ENCODE measurements at places on chromosomes 12 and 14.

DNA sequence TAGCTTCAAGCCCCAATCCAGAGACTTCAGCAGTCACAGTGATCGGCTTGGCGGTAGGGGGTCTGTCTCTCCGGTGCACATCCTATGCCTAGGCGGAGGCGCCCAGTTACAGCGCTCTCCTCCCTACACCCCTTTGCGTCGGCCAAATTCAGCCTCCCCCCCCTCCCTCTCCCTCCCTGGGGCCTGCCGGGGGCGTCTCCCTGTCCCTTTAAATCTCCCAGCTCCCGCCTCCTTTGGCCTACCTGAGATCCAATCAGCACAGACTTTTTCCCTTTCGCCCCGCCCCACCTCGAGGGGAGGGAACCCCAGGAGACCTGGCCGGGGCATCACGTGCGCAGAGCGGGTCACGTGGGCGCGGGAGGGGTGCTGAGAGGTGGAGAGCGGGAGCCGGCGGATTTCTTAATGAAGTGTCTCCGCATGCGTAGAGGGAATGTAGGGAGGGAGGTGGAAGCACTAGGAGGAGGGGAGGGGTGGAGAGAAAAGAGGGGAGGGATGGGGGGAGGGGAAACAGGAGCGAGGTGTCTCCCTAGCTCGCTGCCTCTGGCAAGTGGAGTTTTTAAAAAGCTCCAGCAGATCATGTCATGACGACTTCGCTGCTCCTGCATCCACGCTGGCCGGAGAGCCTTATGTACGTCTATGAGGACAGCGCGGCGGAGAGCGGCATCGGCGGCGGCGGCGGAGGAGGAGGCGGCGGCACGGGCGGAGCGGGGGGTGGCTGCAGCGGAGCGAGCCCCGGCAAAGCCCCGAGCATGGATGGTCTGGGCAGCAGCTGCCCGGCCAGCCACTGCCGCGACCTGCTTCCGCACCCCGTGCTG is at the start of gene HOXC13:
Gene HOXC13, plus strand, starts transcription at position 506 of the 815 bp plus-strand sequence. Its CDS starts 76 bp downstream, at position 582.
- peak; percentile 71 for DNase-seq

GRCh38 chr14:88559852-88560251 is 3.0 kb upstream of the ZC3H14 start:
- no peak for DNase-seq

GRCh38 chr12:102833687-102834441 is 83.2 kb downstream of the PAH start:
- DNase-seq = no peak

GRCh38 chr12:130787041-130787440 is 52.0 kb downstream of the STX2 start:
- no peak for DNase-seq

GRCh38 chr12:45388545-45388944 is 172.7 kb downstream of the ANO6 start:
- no peak for DNase-seq

- peak; percentile 49 for DNase-seq
Measured at GRCh38 chr12:132600048-132601032, 10.0 kb downstream of the LRCOL1 start.

GRCh38 chr14:97575677-97576076 is 778.5 kb downstream of the VRK1 start:
- no peak for DNase-seq

GRCh38 chr12:8698132-8698851 is 501 bp downstream of the RIMKLB start:
- peak; percentile 44 for DNase-seq

DNA sequence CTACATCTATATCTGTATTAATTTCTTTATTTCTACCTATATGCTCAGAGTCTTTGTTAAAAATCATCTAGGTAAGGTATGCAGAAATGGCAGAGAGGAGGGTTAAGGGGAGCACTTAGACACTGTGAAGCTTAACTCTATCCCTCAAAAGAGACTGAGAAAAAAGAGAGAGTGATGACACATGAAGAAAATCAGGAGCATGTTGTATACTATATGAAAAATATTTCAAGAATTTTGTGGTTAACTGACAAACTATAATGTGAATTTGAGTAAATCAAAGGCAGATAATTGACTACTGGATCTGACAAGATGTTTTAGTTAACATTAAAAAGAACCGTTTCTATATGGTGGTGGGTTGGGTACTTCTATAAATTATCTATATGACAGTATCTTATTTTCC is 1814.2 kb upstream of the SEL1L start:
- no peak for DNase-seq

- DNase-seq = no peak
Measured at GRCh38 chr12:131387281-131388163, 323.4 kb upstream of the SFSWAP start.

DNA sequence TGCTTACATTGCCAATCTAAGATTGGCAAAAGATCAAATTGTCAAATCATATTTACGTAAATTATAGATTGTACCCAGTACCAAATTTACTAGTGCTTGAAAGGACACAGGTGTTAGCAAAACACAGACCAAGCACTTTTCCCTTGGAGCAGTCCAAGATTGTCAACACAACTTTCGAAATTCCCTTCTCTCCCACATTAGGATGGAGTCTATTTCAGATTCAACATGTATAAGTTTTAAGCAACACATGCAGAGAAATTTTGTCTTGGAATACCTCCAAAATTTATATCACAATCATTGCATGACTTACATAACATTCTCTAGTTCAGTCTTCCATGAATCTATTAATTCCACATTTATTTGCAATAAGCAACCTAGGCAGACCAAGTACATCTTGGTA is 74.9 kb upstream of the SLCO1C1 start:
- DNase-seq = no peak

DNA sequence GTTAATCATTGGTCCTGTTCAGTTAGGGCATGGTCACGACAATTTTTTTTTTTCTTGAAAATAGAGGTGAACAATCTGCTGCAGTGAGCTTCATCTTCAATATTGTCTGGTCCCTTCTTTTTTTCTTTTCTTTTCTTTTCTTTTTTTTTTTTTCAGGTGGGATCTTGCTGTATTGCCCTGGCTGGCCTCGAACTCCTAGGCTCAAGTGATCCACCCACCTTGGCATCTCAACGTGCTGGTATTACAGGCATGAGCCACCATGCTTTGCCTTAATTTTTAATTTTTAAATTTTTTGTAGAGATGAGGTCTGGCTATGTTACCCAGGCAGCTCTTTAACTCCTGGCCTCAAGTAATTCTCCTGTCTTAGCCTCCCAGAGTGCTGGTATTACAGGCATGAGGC is 36.5 kb downstream of the MIPOL1 start:
- no peak for DNase-seq

DNA sequence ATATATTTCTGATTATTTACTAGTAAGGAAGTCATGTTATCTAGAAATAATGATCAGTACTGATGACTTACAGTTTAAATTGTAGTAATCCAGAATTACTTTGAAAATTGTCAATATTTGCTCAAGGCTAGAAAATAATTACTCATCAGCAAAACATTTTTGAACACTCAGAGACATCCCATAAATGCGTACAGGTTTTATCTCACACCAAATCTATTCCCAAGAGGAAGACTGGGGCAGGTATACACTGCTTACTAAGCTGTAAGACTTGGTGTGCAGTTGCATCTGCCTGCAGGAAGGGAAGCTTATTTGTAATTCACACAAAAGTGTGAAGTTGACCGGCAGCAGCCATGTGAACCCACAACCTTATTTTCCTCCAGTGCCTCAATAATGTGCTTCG is 146.4 kb downstream of the CCER1 start:
- no peak for DNase-seq

GRCh38 chr14:69719501-69719951 is 47.4 kb upstream of the SRSF5 start:
- no peak for DNase-seq

- no peak for DNase-seq
Measured at GRCh38 chr12:63753743-63754142, 26.0 kb upstream of the RXYLT1 start.

- DNase-seq = no peak
Measured at GRCh38 chr12:132525011-132525832, 35.3 kb downstream of the FBRSL1 start.

DNA sequence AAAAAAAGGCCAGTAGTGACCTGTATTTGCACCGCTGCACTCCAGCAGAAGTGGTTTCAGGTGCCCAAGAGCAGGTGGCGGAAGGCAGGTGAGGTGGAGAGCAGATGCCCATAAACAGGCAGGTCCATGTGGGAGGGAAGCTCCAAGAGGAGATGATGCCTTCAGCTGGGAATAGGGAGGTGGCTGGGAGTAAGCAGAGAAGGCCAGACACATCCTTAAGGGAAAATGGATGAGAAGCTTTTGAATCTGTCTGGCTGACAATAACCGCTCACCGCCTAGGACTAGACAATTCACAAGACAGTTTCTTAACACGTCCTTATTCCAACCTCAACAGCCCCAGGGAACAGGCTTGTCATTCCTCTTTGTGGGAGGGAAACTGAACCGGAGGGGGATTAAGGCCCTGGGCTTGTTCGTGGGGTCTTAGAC is 43.9 kb upstream of the PLEKHG6 start:
- no peak for DNase-seq

- no peak for DNase-seq
Measured at GRCh38 chr12:57372233-57372632, 58.6 kb downstream of the R3HDM2 start.

- no peak for DNase-seq
Measured at GRCh38 chr14:30114051-30114450, 186.4 kb upstream of the PRKD1 start.

- DNase-seq = no peak
Measured at GRCh38 chr12:3713483-3713882, 39.4 kb downstream of the CRACR2A start.

- DNase-seq = no peak
Measured at GRCh38 chr14:53472306-53472705, 319.2 kb upstream of the DDHD1 start.

DNA sequence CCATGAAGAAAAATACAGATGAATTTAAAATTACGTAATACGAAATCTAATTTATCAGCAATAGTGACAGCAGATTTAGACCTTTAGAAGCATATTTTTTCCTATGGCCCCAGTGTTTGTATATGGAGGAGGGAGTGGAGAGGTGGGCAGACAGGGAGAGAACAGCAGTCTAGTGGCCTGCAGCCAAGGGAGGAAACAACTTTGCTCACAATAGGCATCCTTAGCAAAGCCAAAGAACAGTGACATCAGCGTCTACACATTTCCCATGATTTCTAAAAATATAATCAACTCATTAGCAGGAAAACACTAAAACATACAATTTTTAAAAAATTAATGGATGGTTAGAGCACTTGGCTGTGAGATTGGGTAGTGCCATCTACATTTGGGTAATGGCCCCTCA is 622.6 kb upstream of the ATP2B1 start:
- DNase-seq = no peak

- DNase-seq = no peak
Measured at GRCh38 chr12:122753319-122753650, 661 bp downstream of the DENR start.

DNA sequence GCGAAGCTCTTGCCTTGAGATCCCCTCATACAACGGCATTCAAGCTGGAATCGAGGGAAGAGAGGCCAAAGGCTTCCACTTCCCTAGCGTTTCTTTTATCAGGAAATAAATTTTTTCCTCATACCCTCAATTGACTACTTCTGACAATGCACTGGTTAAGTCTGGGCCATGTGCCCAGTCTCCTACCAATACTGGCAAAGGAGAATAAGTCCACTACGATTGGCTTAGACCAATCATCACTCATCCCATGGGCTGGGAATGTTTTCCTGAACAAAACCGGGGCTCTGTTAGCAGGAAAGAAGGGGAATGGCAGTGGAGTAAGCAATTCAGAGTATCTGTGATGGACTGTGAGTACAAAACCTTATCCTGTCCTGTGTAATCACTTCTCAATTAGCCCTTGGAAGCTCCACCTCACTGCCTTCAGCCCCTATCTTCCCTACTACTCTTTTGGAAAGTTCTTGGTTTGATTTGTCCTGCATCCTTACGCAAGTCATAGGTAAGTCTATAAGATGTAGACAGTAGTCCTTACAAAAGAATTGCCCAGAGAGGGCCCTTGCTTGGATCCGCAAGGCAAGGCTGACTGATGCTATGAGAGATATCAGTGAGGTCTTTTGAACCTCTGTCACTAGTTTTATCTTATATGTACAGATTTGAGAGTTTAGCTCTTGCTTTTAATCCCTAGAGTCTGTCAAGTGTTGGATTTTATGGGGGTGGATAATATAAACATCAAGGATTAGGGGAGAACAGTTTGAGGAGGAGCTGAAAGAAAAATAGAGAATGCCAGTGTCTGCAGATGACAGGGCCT is 36.3 kb upstream of the CDK17 start:
- no peak for DNase-seq

DNA sequence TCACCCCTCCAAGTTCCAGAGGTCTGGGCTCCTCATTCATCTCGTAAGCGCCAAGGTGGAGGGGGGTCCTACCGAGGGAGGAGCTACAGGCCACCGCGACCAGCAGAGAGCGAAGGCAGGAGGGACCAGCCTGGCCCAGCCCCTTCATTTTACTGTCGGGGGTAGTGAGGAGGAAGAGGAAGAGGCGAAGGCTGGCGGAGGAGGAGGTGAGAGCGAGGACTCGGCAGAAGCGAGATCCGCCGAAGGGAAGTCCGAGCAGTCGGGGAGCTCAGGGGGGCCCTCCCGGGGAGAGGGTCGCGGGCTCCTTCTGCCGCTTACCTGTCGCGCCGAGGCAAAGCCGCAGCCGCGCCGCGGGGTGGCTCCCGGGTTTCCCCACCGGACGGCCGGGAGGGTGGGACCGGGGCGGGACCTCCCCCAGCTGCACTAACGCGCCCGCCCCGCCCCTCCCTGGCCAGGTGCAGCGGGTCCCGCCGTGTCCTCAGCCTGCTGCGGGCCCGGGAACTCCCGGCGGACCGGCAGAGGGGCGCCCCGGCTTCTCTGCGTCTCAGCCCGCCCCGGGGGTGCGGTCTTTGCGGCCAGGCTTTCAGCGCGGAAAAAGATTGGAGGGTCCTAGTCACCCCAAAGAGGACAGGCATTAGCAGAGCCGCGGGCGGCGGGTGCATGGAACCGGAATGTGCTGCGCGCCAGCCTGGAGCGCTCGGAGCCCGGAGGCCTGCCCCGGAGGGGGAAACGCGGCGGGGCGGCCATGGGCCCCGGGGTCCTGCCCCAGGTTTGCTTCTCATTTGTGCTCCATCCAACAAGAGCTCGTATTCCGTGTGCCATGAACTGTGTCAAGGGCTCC is at the start of gene GALNT6:
Gene GALNT6, minus strand, starts transcription at position 124 of the 841 bp plus-strand sequence. CDS start 11,625 bp downstream, outside the sequence.
- DNase-seq = peak; percentile 82

DNA sequence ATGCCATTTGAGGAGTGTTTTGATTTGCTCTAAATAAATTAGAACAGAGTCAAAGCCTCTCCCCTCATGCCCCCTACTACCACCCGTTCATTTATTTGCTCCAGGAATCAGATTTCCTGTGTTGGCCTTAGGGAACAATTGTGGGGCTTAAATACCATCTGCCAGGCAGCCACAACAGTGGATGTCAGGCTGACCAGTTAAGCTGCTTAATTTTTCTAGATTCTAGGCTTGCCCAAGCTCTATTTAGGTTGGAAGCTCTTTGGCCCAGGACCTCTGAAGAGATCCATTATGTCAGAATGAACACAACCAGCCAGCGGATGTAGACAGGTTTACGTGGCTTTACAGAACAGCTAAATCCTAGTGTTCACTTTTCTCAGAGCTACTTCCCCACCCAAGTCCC is 1.0 kb upstream of the TIMELESS start:
- DNase-seq = no peak

DNA sequence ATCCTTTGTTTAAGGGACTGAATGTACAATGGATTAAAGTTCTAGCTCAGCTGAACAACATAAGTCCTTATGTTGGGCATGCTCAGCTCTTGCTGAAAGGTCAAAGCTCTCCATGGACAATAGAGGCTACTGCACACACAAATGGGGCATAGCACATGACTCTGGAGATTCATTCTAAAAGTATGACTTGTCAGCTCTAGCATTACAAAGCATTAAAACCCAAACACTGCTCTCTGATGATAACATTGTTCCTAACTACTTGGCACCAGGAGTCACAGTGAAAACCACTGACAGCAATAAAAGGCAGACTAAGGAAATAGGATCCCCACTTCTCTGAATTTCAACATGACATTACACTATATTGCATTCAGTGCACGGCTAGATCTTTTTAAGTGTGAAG is 21.9 kb upstream of the FSCB start:
- no peak for DNase-seq
